ENCODE measurements at places on chromosomes 7 and 10. TPM values are rescaled to one million over a fixed set of nuclear protein-coding genes. Genes with fewer than 3 reads are reported as not detected.
A peak's percentile ranks its signal among the peaks of the same experiment; 100 is the strongest.

- DNase-seq, result peak; percentile 78
These were observed 218.3 kb downstream of the FAM107B start for GRCh38 chr10:14556285-14556956.

- no peak for DNase-seq
These were observed 103.6 kb downstream of the AHR start for GRCh38 chr7:17401791-17402627.

DNA sequence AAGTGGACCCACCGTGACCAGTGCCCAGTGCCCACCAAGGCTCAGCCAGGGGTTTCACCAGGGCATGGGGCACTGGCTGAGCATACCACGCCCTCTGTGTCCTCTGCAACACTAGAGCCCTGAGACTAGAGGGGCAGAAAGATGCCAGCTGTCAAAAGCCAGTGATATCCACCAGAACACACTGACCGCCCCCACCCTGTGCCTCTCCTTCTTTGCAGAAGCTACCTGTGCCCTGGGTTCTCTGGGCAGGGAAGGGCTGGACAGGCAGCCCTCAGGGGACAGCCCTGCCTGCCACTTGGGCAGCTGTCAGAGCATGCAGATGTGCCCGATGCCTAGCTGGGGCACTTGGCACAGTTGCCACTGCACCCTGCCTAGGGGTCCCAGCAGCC, 494 bp downstream of the VSIR start:
- DNase-seq, result no peak

DNA sequence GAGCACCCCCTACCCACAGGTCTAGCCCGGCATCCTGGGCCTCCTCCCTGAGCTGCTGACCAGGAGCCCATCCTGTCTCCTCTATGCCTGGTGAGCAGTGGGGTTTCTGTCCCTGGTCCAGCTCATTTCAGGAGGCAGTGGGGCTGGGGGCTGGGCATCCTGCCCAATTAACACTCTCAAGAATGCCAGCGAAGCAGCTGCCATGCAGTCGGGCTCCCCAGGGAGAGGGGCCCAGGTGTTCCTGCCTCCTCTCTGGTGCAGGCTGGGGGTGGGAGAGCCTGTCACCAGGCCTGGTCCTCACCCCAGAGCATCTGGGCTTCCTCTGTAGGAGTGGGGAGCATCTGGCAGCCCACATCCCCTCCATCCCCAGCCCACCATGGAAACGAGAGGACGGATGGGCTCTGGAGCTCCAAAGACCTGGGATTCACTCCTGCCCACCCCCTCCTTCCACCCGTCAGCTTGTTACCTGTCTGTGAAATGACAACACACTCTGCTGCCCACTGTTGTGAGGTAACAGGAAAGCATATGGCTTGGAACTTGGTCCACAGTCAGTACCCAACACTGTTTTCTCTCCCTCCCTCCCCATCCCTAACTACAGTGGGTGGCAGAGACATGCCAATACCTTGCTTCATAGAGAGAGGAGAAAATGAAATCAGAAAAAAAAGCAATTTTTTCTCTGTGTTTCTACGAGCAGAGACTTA, 69.1 kb downstream of the SLIT1 start:
- no peak for DNase-seq

- no peak for DNase-seq
These were observed 65.6 kb downstream of the WIPF3 start for GRCh38 chr7:29871787-29872398.

The ATRNL1 gene
- 35.1 TPM for total RNA-seq
